ENCODE measurements at places on chromosomes 7 and 10.

- DNase-seq, result no peak
- H3K27me3 ChIP-seq, result no peaks in the 10 kb centered on the region
Observed at GRCh38 chr7:39921506-39922175, 28.4 kb upstream of the CDK13 start.

DNA sequence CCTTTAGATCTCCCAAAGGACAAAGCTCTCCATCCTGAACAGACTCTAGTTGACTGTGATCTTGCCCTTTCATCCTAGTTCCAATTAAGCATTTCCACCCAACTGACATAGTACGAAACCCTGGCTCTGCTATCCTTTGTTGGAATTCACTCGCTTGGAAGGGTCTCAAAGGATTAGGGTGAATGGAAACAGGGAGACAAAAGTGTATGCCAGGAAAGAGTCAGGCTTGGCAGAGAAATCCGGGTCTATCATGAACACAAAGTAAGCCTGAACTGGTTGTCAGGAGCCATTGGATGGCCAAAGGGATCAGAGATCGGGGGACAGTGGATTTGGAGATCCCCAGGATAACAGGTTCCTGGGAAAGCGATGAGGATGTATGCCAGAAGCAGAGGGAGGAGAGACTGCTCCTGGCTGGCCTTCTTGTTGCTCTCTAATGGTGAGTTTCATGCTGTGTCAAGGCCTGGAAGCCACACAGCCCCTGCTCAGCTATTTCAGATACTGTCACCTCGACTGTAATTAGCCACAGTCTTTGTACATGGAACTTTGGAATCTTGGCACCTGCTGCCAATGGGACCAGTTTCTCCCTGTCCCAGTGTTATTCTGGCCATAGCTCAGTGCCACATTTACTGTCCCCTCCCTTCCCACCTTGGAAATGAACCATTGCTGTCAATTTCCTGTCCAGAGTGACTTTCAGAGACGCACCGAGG, 1168.7 kb upstream of the AUTS2 start:
- no peaks in the 10 kb centered on the region for H3K36me3 ChIP-seq
- H3K4me1 ChIP-seq, result no peaks in the 10 kb centered on the region
- no peak overlapping the region for H3K27ac ChIP-seq
- no peaks in the 10 kb centered on the region for H3K27me3 ChIP-seq

DNA sequence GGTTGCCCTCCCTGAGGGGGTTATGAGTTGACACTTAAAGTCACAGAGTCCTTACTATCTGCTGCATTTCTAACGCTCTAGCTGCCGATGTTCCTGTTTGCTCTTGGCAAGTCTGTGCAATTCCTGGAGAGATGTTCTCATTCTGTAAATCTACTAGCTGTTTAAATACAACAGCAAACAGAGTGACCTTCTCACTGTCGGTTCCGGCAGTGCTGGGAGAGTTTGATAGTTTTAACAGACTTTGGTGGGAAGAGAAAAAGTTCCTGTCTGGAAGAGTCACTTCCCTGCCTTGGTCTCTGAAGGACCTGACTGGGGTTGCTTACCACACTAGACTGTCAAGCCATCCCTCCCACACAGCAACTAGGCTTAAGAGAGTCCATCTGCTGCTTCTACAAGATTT, 63.3 kb upstream of the ELMO1 start:
- no peaks in the 10 kb centered on the region for H3K4me1 ChIP-seq
- H3K4me3 ChIP-seq, result no peak overlapping the region
- no peaks in the 10 kb centered on the region for H3K27me3 ChIP-seq
- no peak overlapping the region for H3K27ac ChIP-seq

DNA sequence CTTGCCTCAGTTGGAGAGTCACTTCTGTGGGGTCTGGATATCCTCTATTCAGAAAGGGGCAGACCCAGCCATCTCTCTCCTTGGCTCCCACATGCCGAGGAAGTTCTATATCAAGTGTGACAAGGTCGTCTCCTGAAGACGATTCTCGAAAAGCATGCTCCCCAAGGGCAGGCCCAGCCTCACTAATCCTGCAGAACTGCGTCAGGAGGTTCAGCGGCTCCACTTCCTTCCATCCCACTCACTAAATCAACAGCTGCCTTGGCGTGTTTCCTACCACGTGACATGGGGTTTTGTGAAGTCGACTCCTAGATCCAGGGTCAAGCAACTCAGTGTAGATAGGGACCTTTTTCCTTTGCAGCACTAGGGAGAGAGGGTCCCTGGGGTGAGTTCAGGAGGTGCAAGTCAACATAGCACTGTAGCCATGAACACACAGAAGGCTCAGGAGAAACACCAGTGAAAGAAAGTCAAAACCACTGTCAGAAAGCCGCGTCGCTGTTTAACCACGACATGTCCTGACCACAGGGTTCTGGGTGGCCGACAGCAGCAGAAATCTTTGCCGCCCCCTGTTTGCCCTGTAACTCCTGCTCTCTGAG, 156.4 kb downstream of the PRPF18 start:
- H3K27me3 ChIP-seq, result no peaks in the 10 kb centered on the region
- peak; percentile 46 for DNase-seq
- no peaks in the 10 kb centered on the region for H3K36me3 ChIP-seq
- H3K4me3 ChIP-seq, result no peak overlapping the region
- peaks cover 56% of the 10 kb centered on the region for H3K4me1 ChIP-seq
- peak overlapping the region; percentile 86 for H3K27ac ChIP-seq

DNA sequence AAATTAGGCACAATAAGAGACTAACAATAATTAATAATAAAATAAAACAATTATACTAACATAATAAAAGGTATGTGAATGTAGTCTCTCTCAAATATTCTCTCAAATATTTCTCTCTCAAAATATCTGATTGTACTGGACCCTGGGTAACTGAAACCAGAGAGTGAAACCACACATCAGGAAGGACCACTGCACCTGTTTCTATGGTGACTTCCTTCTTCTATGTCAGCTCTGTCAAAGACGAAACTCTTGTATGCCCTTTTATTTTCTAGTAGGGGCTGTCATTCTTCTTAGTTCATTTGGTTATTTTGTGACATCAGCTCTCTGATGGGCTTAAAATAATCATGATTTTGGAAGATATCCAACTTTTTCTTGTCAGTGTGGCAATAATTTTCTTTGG, 428.0 kb upstream of the TPK1 start:
- H3K4me3 ChIP-seq, result no peak overlapping the region
- H3K4me1 ChIP-seq, result no peaks in the 10 kb centered on the region
- H3K27ac ChIP-seq, result no peak overlapping the region
- no peaks in the 10 kb centered on the region for H3K36me3 ChIP-seq
- H3K27me3 ChIP-seq, result no peaks in the 10 kb centered on the region
- no peak for DNase-seq

- no peaks in the 10 kb centered on the region for H3K4me1 ChIP-seq
- H3K36me3 ChIP-seq, result no peaks in the 10 kb centered on the region
- no peaks in the 10 kb centered on the region for H3K27me3 ChIP-seq
- H3K27ac ChIP-seq, result no peak overlapping the region
- H3K4me3 ChIP-seq, result no peak overlapping the region
- no peak for DNase-seq
Observed at GRCh38 chr10:132890301-132890700, 52.1 kb downstream of the CFAP46 start.

GRCh38 chr10:77865580-77866324, 60.8 kb downstream of the DLG5 start:
- H3K4me1 ChIP-seq, result no peaks in the 10 kb centered on the region
- no peak overlapping the region for H3K4me3 ChIP-seq
- no peaks in the 10 kb centered on the region for H3K36me3 ChIP-seq
- H3K27me3 ChIP-seq, result no peaks in the 10 kb centered on the region

- DNase-seq, result no peak
- H3K4me1 ChIP-seq, result no peaks in the 10 kb centered on the region
Observed at GRCh38 chr10:79374312-79375191, 27.3 kb downstream of the PPIF start.

- H3K4me1 ChIP-seq, result no peaks in the 10 kb centered on the region
- DNase-seq, result no peak
- no peaks in the 10 kb centered on the region for H3K27me3 ChIP-seq
- H3K4me3 ChIP-seq, result no peak overlapping the region
- no peaks in the 10 kb centered on the region for H3K36me3 ChIP-seq
Observed at GRCh38 chr7:64581926-64582894, 19.3 kb upstream of the ZNF680 start.

DNA sequence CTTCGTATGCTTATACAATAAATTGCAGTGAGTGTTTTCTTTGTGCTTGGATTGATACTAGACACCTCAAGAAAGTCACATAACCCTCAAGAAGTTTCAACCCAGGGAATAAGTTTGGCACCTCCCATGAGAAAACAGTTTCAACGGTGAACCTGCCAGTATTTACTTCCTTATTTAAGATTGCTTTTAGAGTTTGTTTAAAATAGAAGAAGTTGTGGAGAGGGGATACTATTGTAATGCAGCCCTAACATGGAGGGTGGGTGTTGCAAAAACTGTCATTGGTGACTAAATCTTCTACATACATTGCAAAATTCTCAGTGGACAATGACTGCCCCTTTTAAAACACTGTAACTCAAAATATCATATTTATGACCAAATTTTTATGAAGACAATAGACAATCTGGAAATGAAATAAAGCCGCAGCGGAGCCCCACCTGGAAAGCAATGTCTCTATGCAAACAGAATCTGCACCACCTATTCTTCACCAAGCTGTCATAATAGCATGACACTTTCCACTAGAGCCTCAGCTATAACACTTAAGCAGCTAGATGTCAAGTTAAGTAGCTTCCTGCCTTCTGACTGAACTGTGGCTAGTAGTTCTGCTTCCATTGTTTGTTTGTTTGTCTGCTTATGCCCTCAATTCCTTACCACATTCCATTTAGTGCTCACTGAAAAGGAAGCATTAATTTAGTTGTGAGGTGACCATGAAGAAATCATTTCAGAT, 98.2 kb downstream of the MDFIC start:
- DNase-seq, result no peak
- peaks cover 2% of the 10 kb centered on the region for H3K36me3 ChIP-seq
- no peak overlapping the region for H3K4me3 ChIP-seq
- H3K27me3 ChIP-seq, result no peaks in the 10 kb centered on the region

- no peaks in the 10 kb centered on the region for H3K36me3 ChIP-seq
- no peaks in the 10 kb centered on the region for H3K4me1 ChIP-seq
- no peak for DNase-seq
Observed at GRCh38 chr10:66564287-66564686, 361.5 kb upstream of the LRRTM3 start.

- DNase-seq, result no peak
- H3K4me3 ChIP-seq, result no peak overlapping the region
- peaks cover 7% of the 10 kb centered on the region for H3K4me1 ChIP-seq
- H3K27ac ChIP-seq, result no peak overlapping the region
- H3K27me3 ChIP-seq, result no peaks in the 10 kb centered on the region
Observed at GRCh38 chr7:134153493-134154136, 26.5 kb downstream of the LRGUK start.

DNA sequence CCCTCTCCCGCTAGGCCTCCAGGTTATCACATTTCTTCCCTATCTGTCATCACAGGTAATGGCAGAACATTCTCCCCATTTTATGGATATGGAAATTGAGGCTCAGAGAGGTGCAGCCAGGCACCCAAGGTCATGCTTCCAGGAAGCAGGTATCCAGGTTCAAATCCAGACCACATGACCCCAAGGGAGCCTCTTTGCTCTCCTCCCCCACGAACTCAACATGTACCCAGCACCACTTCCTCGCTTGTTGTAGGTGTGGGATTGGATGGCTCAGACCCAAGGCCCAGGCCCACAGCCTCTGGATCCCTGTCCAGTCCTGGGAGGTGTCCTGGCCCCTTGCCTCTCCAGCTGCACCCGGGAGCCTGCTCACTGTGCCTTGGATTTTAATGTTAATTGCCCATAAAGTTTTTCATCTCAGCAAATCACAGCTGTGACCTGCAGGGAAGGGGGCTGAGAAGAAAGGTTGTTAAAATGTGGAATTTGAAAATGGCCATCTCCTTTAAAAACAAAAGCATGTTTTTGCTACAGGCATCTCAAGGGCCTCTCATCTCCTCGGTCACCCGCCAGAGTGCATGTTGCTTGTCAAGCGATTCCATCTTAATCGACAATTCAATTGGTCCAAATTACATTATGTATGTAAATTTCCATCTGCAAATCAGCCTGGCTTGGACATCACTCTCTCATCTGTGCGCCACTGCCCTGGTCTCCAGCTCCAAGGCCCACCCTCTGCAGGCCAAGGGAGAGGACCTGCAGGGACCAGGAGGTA, 205.4 kb upstream of the ZMIZ1 start:
- H3K36me3 ChIP-seq, result no peaks in the 10 kb centered on the region
- H3K27ac ChIP-seq, result no peak overlapping the region
- H3K4me1 ChIP-seq, result no peaks in the 10 kb centered on the region
- H3K4me3 ChIP-seq, result no peak overlapping the region
- H3K27me3 ChIP-seq, result peaks cover 1% of the 10 kb centered on the region

GRCh38 chr10:22334414-22335172, 10.7 kb upstream of the SPAG6 start:
- DNase-seq, result no peak
- no peak overlapping the region for H3K27ac ChIP-seq
- peak overlapping the region; percentile 61 for H3K4me3 ChIP-seq
- H3K36me3 ChIP-seq, result no peaks in the 10 kb centered on the region
- H3K4me1 ChIP-seq, result peaks cover 24% of the 10 kb centered on the region

DNA sequence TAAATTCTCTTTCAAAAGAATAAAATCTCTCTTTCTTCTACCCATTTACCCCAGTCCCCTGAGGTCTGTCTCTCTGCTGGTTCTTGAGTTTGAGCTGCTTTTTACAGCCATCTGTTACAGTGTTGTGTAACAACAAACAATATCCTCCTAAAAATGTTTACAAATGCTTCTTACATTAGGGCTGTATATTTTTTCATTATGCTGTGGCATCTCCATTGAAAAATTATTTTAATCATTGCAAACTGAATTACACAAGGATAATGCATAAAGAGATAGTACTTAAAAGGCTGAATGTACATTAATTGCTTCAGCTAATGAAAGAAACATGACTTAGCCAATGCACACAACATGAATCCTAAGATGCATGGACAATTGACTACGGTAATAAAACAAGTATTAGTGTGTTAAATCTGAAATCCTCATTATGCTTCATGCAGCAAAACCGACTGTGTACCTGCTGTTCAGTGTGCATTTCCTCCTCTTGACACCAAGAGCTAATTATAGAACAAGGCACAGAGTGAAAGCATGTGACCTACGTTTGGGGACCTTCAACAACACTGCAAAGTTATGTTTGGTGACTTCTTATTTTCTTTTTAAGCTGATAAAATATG, 181.7 kb upstream of the RHOBTB1 start:
- H3K4me1 ChIP-seq, result peaks cover 9% of the 10 kb centered on the region
- DNase-seq, result no peak
- no peaks in the 10 kb centered on the region for H3K27me3 ChIP-seq
- H3K4me3 ChIP-seq, result no peak overlapping the region
- no peaks in the 10 kb centered on the region for H3K36me3 ChIP-seq
- no peak overlapping the region for H3K27ac ChIP-seq

DNA sequence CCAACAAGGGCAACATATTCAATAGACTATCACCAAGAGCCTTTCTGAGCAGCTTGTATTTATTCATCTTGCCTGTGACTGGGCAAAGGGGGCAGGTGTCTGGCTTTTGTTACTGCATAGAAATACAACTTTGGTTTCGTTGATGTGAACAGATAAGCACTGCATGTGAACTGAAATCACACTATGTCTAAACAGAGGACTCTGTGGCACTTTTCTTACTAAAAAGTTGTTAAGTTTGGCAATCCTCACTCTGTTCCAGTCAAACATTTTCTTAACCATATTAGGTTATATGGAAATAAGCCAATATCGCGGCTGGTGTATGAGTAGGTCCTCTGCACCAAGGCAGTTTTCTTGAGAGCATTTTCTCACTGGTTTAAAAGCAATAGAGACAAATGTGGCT, 48.5 kb downstream of the CALD1 start:
- no peaks in the 10 kb centered on the region for H3K27me3 ChIP-seq
- H3K27ac ChIP-seq, result no peak overlapping the region
- DNase-seq, result no peak
